ENCODE measurements at places on chromosomes 7 and 10. TPM values are rescaled to one million over a fixed set of nuclear protein-coding genes. Genes with fewer than 3 reads are reported as not detected.
A peak's percentile ranks its signal among the peaks of the same experiment; 100 is the strongest.

LRRC4 gene
- total RNA-seq: 3.6 TPM

GRCh38 chr7:105365541-105366534, 22.9 kb downstream of the SRPK2 start:
- peaks cover 12% of the 10 kb centered on the region for H3K4me1 ChIP-seq
- no peaks in the 10 kb centered on the region for H3K36me3 ChIP-seq
- DNase-seq: no peak
- no peaks in the 10 kb centered on the region for H3K27me3 ChIP-seq
- peak overlapping the region; percentile 67 for H3K27ac ChIP-seq

DNA sequence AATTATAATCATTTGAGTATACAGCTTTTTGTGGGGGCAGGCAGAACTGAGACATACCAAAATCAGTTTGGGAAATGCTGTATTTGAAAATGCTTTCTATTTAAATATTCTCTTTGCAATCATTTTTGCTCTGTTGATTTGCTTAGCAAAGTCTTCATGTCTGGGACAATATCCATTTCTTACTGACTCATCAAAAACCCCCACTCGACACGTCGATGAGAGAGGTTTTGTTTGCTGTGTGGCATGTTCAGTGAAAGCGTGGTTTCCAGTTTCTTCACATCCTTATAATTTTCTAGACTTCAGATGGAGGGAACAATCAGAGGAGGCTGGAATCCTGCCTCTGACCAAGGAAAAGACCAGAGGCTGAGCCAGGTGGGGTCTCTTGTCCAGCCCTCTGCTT, 28.9 kb downstream of the HTRA1 start:
- DNase-seq: no peak
- H3K4me3 ChIP-seq: no peak overlapping the region
- no peaks in the 10 kb centered on the region for H3K27me3 ChIP-seq

PON2 gene
- 39.4 TPM for total RNA-seq

- H3K4me1 ChIP-seq: peaks cover 15% of the 10 kb centered on the region
- no peaks in the 10 kb centered on the region for H3K27me3 ChIP-seq
- H3K36me3 ChIP-seq: peaks cover 31% of the 10 kb centered on the region
- H3K4me3 ChIP-seq: no peak overlapping the region
- no peak overlapping the region for H3K27ac ChIP-seq
- DNase-seq: no peak
These were observed 29.2 kb downstream of the DLD start for GRCh38 chr7:107920048-107920772.

FAM180A gene
- total RNA-seq: not detected

PGAM2 gene
- total RNA-seq: 2.9 TPM

GRCh38 chr10:86434656-86435055, 68.1 kb upstream of the GRID1 start:
- no peak for DNase-seq
- no peak overlapping the region for H3K27ac ChIP-seq
- no peak overlapping the region for H3K4me3 ChIP-seq
- peaks cover 26% of the 10 kb centered on the region for H3K4me1 ChIP-seq
- H3K36me3 ChIP-seq: peaks cover 6% of the 10 kb centered on the region
- H3K27me3 ChIP-seq: no peaks in the 10 kb centered on the region

- H3K4me1 ChIP-seq: peaks cover 30% of the 10 kb centered on the region
- DNase-seq: no peak
- H3K27ac ChIP-seq: no peak overlapping the region
- no peaks in the 10 kb centered on the region for H3K36me3 ChIP-seq
- H3K4me3 ChIP-seq: no peak overlapping the region
These were observed 169.8 kb upstream of the GPR26 start for GRCh38 chr10:123496375-123496774.

DNA sequence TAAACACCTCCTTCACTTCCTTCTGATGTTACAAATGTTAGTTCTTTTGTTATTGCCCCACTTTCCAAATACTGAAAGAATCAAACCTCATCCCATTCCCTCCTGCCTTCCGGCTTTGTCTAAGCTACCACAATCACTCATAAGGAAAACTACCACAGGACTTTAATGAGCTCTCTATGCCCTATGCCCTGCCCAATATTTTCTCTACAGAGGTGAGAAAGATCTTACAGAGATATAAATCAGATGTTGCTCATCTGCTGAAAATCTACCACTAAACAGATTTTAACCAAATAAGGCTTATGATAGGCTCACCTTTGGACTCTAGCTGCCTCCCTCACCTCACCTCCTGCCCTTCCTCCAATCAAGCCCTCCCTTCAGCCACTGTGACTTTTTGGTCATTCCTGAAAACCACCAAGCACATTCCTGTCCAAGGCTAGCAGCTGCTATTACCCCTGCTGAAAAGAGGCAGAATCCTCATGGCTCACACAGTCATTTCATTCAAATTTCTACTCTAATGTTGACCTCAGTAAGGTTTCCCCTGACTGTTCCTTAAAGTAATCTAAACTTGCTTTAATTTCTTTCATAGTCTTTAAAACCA, 7.7 kb downstream of the ZNF33B start:
- DNase-seq: no peak
- H3K36me3 ChIP-seq: peaks cover 26% of the 10 kb centered on the region
- no peaks in the 10 kb centered on the region for H3K4me1 ChIP-seq
- H3K27ac ChIP-seq: no peak overlapping the region

DNA sequence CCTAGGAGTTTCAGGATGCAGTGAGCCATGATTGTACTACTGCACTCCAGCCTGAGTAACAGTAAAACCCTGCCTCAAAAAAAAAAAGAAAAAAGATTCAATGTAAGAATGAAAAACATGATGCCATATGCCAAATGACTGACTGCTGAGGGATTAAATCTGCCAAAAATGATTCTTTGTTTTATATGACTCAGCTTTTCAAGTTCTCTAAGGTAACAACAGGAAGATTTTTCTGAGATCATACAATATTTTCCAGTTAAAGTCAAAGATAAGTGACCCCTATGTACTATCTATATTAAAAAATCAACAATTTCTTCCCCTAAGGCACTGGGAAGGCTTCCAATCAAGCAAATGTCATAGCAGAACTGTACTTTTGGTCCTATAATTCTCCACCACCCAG, 271.2 kb upstream of the IMMP2L start:
- no peak overlapping the region for H3K27ac ChIP-seq
- H3K4me3 ChIP-seq: no peak overlapping the region
- H3K4me1 ChIP-seq: no peaks in the 10 kb centered on the region
- H3K27me3 ChIP-seq: no peaks in the 10 kb centered on the region
- H3K36me3 ChIP-seq: no peaks in the 10 kb centered on the region

DNA sequence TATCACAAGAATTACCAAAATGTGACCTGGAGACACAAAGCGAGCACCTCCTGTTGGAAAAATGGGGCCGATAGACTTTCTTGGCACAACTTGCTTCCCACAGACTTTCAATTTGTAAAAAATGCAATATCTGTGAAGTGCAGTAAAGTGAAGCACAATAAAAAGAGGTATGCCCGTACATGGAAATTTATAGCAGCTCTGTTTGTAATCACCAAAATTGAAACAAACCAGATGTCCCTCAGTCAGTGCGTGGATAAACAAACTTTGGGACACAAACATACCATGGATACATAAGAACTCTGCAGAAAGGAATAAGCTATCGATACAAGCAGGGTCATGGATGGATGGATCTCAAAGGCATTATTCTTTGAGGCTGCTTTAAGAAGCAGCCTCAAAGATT, 33.6 kb downstream of the ARID5B start:
- H3K36me3 ChIP-seq: no peaks in the 10 kb centered on the region
- no peak overlapping the region for H3K27ac ChIP-seq
- no peaks in the 10 kb centered on the region for H3K27me3 ChIP-seq
- DNase-seq: no peak
- no peak overlapping the region for H3K4me3 ChIP-seq
- H3K4me1 ChIP-seq: no peaks in the 10 kb centered on the region

- no peak overlapping the region for H3K27ac ChIP-seq
- no peak for DNase-seq
- no peaks in the 10 kb centered on the region for H3K4me1 ChIP-seq
- H3K27me3 ChIP-seq: no peaks in the 10 kb centered on the region
- no peaks in the 10 kb centered on the region for H3K36me3 ChIP-seq
- H3K4me3 ChIP-seq: no peak overlapping the region
These were observed 71.5 kb upstream of the NANOS1 start for GRCh38 chr10:118957966-118958365.

GRCh38 chr7:50832744-50833143, 50.0 kb upstream of the GRB10 start:
- H3K4me1 ChIP-seq: no peaks in the 10 kb centered on the region
- no peak overlapping the region for H3K27ac ChIP-seq
- no peaks in the 10 kb centered on the region for H3K36me3 ChIP-seq
- no peak for DNase-seq
- H3K4me3 ChIP-seq: no peak overlapping the region

HOXA2 gene
- total RNA-seq: not detected

DNA sequence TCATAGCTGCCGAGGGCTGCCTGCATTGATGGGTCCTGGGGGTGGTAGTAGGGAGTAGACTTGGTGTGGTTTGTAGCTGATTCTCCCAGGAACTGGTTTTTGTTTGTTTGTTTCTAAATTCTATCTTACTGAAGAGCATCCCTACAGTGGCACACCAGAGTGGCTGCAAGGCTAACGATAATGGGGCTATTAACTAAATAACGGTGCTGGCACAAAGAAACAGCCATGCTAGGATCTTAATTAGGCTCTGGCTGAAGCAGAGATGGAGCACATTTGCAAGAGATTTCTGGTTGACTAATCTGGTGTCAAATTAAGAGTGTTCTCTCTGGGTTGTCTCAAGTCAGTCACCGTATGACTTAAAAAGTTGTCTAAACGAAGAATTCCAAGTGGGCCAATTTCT, 590.0 kb downstream of the NRG3 start:
- H3K27ac ChIP-seq: no peak overlapping the region
- peaks cover 4% of the 10 kb centered on the region for H3K4me1 ChIP-seq
- H3K4me3 ChIP-seq: no peak overlapping the region
- no peaks in the 10 kb centered on the region for H3K27me3 ChIP-seq
- DNase-seq: no peak

DNA sequence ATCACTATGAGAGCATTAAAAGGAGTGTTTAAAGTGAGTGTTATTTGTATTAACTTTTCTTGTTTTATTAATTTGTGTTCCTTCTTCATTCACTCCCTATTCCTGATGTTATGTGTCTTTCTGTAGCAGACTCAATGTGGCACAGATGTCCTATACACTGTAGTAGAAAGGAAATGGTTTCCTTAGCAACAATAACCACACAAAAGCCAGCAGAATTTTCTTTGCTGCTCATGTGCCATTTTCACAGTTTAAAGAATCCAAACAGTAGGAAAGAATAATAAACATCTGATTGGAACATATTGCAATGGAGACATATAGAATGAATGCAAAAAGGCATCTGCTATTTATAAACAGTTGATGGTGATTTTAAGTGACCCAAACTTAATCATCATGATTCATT, 763.6 kb downstream of the PHTF2 start:
- no peak for DNase-seq
- peaks cover 59% of the 10 kb centered on the region for H3K4me1 ChIP-seq
- peak overlapping the region; percentile 87 for H3K27ac ChIP-seq
- H3K27me3 ChIP-seq: no peaks in the 10 kb centered on the region

GRCh38 chr7:2149672-2150444, 82.9 kb downstream of the MAD1L1 start:
- no peaks in the 10 kb centered on the region for H3K36me3 ChIP-seq
- H3K27me3 ChIP-seq: no peaks in the 10 kb centered on the region
- no peak overlapping the region for H3K27ac ChIP-seq
- no peak for DNase-seq

DNA sequence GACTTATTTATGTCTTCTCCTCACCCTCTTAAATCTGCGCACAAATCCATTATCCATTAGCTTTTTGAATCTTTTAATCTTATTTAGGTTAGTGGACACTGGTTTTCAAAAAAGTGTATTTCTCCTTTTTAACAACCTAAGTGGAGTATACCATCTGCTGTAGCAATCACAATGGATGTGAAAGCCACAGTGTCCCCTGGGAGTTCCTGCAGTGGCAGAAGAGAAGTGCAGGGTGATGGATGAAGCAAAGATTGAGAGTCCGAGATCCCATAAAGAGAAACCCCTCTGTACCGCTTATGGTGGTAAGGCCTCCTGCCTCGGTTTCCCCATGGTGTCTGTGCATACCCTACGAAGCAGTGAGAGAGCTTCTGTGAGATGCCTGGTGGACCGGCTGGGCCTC, 236.4 kb downstream of the COBL start:
- H3K27ac ChIP-seq: peak overlapping the region; percentile 94
- no peak for DNase-seq
- H3K27me3 ChIP-seq: no peaks in the 10 kb centered on the region
- H3K4me3 ChIP-seq: peak overlapping the region; percentile 32

ACSM6 gene
- total RNA-seq: not detected

GRCh38 chr10:97876402-97876801, 26.8 kb downstream of the GOLGA7B start:
- peaks cover 10% of the 10 kb centered on the region for H3K4me1 ChIP-seq
- H3K36me3 ChIP-seq: no peaks in the 10 kb centered on the region
- no peaks in the 10 kb centered on the region for H3K27me3 ChIP-seq
- H3K4me3 ChIP-seq: no peak overlapping the region

RADIL gene
- total RNA-seq: 9.8 TPM

- peaks cover 30% of the 10 kb centered on the region for H3K4me1 ChIP-seq
- DNase-seq: peak; percentile 74
- peak overlapping the region; percentile 38 for H3K4me3 ChIP-seq
- no peaks in the 10 kb centered on the region for H3K36me3 ChIP-seq
These were observed 3.2 kb downstream of the IMPDH1 start for GRCh38 chr7:128406314-128407232.

ITIH5 gene
- total RNA-seq: 2.2 TPM

DNA sequence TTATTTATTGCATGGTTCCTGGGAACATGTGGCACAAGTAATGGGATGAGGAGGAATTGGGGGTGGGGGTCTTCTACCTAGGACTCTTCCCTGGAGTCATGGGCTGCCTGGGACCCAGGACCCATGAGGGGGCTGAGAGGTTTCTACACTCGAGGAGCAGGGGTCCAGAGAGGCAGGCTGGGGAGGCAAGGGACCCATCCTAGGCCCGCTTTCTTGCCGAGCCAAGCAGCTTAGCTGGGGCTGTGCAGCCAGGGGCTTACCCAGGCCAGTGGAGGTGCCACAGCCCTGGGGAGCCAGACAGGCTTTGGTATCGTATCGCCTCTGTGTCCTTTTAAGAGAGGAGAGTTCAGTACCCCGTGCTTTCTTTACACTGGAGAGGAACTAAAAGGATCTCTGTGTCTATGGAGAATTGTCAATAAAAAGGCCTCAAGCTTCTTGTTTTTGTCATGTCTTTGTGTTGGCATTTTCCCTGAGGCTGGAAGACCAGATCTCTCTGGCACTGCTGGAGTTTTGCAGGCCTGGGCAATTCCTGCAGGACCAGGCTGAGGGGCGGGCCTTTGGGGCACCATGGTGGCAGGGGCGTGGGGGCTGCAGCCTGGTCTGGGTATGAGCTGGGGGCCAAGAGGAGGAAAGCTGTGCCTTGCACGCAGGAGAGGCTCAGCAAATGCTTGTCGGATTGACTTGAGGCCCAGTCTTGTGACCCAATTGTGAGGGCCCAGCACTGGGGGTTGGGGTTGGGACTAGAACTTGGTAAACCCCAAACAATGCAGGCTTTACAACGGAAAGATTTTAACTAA, 11.1 kb downstream of the SFRP5 start:
- H3K36me3 ChIP-seq: peaks cover 4% of the 10 kb centered on the region
- H3K27ac ChIP-seq: no peak overlapping the region
- H3K4me1 ChIP-seq: peaks cover 7% of the 10 kb centered on the region

- H3K27ac ChIP-seq: no peak overlapping the region
- no peaks in the 10 kb centered on the region for H3K4me1 ChIP-seq
- DNase-seq: no peak
- no peaks in the 10 kb centered on the region for H3K27me3 ChIP-seq
- H3K4me3 ChIP-seq: no peak overlapping the region
These were observed 42.2 kb upstream of the PFKP start for GRCh38 chr10:3025026-3025683.

- no peaks in the 10 kb centered on the region for H3K27me3 ChIP-seq
- H3K36me3 ChIP-seq: no peaks in the 10 kb centered on the region
- no peaks in the 10 kb centered on the region for H3K4me1 ChIP-seq
- no peak overlapping the region for H3K27ac ChIP-seq
These were observed 10.9 kb downstream of the PNPLA8 start for GRCh38 chr7:108515013-108515412.

C10orf105 gene
- 0.19 TPM for total RNA-seq
